ENCODE measurements at places on chromosomes 13 and 19.

DNA sequence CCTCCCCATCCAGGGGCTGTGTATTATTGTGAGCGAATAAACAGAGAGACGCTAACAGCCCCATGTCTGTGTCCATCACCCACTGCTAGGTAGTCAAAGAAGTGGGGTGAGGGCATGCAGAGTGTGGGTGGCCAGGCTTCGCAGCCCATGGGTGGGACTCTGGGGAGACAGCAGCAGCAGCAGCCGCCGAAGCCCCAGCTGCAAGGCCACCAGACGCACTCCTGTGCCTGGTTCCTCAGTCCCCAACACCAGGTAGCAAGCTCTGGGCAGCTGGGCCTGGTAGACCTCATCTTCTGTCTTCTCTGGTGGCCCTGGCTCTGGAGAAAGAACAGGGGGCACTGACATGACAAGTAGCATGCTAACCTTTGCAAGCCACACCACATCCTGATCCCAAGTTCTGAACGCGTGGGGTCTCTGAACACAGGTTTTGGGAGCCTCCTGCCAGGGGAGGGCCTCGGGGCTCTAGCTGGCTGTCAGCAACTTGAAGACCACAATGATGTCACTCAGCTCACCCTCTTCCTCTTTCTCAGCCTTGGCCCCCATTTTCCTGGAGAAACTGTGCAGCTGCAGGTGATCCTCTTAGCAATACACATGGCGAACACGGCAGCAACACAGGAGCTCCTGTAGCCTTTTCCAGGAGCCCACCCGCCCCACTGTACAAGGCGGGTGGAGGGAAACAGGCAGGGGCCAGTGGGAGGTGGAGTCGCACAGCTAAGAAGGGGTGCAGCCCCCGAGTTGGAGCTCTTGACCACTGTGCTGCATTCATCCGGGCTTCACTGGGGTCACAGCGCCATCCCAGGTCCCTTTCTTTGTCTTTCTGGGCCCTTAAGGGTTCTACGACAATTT is 5.8 kb downstream of the FUZ start:
- no peak for DNase-seq

- DNase-seq: no peak
These were observed 10.2 kb upstream of the FUT2 start for GRCh38 chr19:48685583-48685982.

DNA sequence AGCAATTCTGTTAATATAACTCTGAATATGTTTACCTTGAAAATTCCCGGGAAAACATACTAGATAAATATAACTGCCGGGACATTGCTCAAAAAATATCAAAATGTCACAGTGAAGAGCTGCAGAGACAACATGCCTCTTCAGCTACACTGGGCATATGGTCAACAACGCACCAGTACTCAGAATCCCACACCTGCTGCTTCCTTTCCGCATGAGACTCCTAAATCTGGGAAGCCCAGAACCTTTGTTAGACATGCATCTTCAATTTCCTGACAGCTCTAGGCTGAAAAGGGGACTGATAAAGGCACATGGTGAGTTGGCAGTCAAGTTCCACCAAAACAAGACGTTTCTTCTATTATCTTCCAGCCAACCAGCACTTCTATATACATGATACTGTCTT is 53.7 kb downstream of the USP12 start:
- no peak for DNase-seq

- DNase-seq: no peak
These were observed at the start of gene MAP4K1 for GRCh38 chr19:38617764-38618589. Gene MAP4K1 (minus strand): TSS chr19:38617953. CDS start chr19:38617895, 58 bp downstream.

DNA sequence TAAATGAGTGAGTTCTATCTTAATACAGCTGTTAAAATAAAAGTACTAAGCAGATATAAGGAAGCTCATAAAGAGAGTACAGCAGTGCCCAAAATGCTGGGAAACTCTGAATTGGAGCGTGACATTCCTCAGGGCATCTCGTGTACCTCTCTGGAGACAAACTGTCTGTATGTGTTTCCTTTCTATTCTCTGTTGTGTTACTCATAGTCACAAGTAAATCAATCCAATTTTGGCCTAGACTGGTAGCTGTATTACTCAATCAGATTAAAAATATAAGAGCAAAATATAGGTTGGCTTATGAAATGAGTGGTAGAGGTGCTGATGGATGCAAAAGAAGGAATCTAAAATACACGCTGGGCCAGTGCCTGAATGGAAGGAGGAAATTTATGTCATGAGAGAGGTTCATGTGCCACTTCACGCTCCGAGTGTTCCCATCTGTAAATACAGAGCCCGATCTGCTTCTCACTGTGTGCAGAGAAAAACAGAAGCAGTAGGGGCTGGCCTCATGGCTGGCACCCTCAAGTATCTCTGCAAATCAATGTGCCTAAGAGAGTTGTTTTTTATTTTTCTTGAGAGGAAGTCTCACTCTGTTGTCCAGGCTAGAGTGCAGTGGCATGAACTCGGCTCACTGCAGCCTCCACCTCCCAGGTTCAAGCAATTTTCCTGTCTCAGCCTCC is 58.7 kb upstream of the RGCC start:
- no peak for DNase-seq

- no peak for DNase-seq
These were observed 60.9 kb upstream of the MED4 start for GRCh38 chr13:48155848-48156247.

- DNase-seq: no peak
These were observed 5.9 kb upstream of the GPR18 start for GRCh38 chr13:99264051-99264450.

- no peak for DNase-seq
These were observed 11.4 kb downstream of the TPGS1 start for GRCh38 chr19:518598-519231.

DNA sequence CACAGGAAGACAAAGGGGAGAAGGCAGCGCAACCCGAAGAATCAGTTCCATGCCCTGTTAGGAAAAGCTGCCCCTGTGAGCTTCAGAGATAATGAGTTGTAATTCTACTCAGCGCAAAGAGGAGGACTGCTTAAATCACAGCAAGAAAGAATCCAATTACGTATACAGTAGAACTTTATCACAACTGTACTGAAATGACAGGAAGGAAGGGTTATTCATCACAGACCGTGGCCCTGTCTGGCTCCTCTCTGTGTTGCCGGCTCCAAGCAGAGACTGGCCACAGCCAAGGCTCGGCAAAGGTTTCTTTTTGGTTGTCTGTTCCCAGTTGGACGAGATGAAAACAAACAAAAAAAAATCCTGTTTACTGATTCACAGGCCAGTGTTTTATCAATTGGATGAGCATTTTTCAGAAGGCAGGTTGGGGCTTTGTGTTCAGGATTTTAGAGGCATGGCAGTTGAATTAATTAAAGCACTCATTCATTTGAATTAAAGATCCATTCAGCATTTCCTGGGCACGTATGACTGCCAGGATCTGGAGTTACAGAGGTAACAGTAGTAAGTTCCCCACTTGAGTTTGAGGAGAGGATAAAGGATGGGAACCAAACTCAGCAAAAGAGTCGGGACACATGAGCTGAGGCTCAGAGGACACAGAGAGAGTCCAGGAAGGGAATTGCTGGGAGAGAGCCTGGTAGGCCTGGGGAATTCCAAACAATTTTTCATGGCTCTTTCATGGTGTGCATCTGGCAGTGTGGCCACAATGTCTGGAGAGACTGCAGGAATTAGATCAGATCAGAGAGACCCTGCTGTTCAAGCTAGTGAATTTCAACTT is 341.0 kb downstream of the DNAJC15 start:
- no peak for DNase-seq

- no peak for DNase-seq
These were observed 9.0 kb upstream of the JUND start for GRCh38 chr19:18290302-18291018.

GRCh38 chr19:35458731-35459391 is 10.8 kb downstream of the FFAR2 start:
- DNase-seq: no peak

DNA sequence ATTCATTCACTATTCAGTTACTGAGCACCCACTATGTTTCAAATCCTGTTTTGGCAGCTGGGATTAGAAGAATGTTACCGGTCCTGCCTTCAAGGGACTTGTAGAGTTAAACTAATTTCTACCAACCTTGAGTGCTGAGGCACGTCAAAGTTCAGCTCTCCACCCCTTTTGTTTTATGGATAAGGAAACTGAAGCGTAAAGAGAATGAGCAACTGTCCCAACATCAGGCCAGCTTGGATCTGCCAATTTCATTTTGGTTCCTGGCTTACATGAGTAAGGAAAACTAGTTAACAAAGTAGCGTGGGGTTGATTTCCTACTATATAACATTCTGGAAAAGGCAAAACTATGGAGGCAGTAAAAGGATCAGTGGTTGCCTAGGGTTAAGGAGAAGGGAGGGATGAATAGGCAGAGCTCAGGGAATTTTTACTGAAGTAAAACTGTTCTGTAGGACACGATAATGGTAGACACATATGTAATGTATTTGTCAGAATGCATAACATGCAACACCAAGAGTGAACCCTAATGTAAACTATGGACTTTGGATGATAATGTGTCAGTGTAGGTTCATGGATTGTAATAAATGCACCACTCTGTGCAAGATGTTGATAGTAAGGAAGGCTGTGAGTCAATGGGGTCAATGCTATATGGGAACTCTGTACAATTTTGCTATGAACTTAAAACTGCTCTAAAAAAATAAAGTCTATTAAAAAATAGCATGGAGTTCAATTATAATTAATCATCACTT is 19.9 kb upstream of the MTIF3 start:
- no peak for DNase-seq

DNA sequence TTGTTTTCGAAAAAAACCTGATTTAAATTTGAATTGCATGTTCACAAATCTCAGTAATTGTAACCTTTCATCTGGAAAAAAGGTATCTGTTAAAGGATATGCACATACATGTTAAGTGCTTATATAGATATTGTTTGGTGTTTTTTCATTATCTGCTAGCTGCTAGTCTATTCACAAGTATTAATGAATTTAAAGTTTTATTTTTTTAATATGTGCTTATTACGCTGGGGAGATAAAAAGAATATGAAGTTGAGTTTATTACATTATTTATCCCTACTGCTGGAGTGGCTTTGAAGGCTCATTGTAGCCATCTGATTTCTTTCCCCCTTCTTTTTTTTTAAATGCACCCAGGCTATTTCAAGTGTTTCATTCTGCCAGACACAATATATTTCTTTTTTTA is 3.9 kb upstream of the MAB21L1 start:
- DNase-seq: no peak

GRCh38 chr19:47228937-47229675 is 1.9 kb downstream of the BBC3 start:
- no peak for DNase-seq

DNA sequence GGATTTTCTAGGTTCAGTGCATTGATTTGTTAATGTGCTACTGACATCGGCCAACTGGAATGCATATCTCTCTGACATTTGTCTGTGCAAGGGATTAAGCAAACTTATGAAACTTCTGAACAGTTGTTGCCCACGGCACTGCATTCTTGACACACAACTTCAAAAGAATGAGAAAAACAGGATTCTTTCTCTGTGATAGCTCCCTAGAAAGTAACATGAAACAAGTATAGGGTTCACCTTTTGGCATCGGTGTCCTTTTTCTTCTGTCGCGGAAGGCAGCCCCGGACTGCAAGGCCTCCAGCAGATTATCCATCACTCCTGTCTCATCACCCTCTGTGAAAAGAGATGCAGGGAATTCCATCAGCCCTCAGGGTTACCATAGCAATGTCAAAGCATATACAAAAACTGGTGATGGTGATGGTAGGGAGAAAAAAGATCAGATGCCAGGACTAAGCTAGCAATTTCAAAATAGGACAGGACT is 389.2 kb downstream of the DIAPH3 start:
- DNase-seq: no peak

DNA sequence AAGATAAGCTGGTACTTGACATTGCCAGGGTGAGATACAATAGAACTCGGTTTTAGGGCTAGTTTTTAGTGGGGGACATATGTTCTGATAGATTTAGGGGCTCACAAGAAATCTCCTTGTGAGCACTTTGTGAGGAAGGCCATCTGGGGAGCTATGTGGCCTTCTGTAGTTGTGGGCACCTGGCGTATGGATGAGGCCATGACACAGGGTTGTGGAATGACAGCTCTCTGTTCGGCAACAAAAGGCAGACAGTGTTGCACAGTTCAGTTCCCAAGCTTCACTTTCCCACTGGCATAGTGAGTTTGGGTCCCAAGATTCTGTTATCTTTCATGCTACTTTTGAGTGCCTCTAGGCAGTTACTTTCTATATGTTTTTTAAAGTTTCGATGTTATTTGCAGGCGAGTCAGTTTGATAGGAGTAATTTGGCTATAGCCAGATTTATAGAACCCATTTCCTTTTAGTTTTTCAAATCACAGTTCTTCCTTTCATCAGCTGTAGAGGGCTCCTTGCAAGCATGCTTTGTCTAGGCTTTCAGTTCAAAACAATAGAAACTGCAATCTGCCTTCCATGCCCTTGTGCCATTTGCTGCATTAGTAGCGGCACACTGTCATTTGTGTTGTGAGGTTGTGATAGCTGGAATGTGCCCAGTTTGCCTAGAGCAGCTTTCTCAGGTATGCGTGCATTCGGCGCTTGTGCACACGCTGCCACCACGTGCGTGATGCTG is 70.6 kb upstream of the TEX29 start:
- no peak for DNase-seq

DNA sequence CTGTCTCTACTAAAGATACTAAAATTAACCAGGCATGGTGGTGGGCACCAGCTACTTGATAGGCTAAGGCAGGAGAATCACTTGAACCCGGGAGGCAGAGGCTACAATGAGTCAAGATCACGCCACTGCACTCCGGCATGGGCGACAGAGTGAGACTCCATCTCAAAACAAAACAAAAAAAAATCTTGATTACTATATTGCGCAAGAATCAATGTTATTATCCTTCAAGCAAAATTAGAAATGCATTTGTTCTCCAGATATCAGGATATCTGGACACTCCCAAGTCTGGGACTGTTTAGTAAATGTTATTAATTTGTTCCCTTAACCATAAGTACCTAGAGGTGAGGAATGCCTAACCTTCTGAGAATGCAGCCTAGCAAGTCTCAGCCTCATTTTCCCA is 992.2 kb upstream of the PCDH20 start:
- no peak for DNase-seq

DNA sequence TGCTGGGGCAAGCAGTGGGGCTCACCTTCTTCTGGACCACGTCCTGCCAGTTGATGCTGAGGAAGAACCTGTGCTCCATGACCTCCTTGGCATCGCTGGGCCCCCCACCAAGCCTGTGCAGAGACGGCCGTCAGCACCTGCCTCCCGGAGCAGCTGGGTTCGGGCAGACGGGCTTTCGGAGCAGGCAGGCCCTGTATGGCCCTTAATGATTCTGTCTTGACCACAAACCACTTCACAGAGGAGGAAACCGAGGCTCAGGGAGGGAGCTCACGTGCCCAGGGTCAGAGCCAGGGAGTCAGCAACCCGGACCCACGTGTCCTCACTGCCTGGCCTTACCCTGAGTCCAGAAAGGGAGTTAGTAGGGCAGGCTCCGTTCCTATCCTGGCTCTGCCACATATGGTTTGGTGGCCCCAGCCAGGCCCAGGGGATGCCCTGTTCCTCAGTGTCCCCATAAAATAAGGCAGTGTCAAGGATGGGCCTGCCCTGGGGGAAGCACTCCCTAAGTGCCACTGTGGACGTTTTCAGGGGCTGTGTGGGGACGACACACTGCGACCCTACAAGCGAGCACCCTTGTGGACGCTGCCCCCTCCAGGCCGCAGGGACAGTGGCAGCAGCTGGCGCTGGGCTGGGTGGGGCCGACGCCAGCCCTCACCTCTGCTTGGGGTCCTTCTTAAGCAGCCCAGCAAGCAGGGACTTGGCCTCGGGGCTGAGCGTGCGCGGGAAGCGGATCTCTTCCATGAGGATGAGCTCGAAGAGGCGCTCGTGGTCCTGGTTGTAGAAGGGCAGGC is 8.9 kb upstream of the CCNP start:
- no peak for DNase-seq

Measured in right atrium auricular region (tissue), 2 donors.